ENCODE measurements at places on chromosomes 3 and 15. TPM values are rescaled to one million over a fixed set of nuclear protein-coding genes. Genes with fewer than 3 reads are reported as not detected.
A peak's percentile ranks its signal among the peaks of the same experiment; 100 is the strongest.

Gene SLC28A1
- total RNA-seq = not detected

DNA sequence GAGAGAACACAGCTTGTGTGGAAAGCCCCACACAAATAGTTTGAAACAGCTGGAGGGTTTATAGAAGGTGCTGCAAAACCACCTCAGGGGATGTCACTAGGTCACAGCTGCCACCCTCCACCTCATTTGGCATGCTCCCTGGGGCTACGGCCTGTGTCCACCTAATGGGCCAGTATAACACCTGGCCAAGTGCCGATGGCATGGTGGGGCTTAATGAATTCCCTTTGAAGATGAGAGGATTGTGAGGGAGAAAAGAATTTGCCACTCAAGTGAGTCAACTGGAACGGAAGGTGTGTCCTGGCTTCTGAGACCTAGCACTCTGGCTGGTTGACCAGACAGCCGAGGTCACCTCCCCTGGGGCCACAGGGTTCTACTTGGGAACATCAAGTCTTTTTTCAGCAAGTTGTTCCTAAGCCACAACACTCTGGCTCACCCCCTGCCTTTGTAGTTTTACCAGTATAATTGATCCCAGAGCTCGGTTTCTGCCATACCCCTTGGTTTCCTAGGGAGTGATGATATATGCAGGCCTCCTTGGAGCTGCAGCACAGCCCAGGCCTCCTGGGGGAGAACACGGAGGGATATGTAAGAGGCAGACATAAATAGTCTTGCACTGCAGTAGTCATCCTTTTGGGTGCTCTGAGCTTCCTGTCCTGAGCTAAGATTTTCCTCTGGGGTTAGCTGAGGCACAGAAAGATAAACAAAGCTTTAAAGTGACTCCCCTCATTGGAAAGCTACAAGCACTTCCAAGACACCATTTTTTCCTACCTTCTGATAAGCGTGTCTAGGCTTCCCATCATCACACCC, 178.2 kb upstream of the LPP start:
- DNase-seq = no peak

DNA sequence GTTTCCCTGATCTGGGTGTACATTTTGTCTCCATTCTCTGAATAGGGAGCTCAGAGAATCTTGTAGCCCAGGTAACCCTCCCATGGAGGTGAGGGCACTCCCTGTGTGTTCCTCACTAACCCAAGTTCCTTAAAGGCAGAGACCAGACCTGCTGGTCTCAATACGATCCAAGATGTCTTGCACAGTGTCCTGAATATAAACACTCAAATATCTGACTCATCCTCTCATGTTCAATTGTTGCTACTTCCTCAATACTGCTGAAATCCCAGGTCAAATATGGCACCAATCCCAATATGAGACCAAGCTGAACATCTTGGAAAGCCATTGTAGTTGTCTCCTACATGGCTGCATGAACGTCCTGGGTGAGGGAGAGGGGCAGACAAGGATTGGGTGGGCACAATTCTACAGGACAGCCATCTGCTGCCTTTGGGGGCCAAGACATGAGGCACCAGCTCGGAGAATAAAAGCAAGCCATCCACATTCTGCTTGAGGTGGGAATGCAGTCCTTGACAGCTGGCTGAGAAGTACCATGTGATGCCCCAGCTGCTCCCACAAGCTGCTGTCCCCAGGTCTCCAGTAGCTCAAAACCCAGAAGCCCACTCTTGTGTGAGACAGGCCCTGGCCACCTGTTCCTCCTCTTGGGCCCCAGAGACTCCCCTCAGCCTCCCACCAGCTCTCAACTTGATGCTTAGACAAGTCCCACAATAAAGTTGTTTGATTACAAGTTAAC, 18.2 kb downstream of the TBC1D2B start:
- DNase-seq = peak; percentile 77

DNA sequence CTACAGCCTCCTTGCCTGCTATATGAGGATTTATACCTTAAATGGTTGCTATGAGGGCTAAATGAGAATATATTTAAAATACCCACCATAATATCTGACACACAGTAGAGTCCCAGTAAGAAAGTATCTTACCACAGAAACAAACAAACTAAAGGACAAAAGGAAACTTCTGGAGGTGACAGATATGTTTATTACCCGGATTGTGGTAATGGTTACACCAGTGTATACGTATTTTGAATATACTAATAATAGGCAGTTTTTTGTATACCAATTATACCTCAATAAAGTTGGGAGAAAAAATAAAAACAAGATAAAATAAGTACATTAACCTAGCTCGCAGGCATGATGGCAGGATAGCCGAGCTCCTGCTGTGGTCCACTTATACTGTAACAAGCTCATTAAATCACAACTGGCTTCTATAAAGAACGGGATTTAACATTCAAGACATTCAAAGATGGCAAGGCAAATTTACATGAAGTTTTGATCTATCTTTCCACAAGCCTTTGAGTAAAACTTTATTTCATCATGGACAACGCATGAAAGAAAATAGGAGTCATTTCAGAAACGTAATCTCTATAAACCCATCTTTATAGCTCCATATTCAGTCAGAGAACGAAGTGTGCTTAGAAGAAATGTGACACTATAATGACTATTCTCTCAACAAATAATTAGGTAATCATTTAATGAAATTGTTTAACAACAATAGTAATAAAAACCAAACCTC, 1.5 kb downstream of the RPN1 start:
- peak; percentile 21 for DNase-seq

DNA sequence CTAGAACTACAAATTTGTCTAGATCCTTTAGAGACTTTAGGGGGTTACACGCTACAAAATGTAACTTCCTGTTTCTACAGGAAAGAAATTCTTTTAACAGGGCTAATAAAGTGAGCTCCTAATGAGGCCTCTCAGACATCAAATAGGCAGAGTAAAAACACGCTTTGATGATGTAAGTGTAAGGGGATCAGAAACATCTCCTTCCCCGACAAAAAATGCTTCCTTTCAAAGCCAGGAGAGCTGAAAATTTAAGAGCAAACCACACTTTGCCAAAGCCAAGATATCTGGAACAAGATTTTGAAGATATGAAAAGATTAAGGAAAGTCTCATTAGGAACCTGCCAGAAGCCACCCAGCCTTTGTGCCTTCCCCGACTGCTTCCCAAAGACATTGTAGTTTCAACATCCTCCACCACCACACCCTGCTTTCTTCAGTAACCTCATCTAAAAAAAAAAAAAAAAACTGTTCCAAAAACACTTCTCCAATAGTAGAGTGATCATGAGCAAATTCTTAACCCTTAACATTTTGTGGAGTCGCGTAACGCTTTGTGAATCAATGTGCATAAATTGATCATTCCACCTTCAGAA, 505.0 kb upstream of the THBS1 start:
- DNase-seq = no peak

DNA sequence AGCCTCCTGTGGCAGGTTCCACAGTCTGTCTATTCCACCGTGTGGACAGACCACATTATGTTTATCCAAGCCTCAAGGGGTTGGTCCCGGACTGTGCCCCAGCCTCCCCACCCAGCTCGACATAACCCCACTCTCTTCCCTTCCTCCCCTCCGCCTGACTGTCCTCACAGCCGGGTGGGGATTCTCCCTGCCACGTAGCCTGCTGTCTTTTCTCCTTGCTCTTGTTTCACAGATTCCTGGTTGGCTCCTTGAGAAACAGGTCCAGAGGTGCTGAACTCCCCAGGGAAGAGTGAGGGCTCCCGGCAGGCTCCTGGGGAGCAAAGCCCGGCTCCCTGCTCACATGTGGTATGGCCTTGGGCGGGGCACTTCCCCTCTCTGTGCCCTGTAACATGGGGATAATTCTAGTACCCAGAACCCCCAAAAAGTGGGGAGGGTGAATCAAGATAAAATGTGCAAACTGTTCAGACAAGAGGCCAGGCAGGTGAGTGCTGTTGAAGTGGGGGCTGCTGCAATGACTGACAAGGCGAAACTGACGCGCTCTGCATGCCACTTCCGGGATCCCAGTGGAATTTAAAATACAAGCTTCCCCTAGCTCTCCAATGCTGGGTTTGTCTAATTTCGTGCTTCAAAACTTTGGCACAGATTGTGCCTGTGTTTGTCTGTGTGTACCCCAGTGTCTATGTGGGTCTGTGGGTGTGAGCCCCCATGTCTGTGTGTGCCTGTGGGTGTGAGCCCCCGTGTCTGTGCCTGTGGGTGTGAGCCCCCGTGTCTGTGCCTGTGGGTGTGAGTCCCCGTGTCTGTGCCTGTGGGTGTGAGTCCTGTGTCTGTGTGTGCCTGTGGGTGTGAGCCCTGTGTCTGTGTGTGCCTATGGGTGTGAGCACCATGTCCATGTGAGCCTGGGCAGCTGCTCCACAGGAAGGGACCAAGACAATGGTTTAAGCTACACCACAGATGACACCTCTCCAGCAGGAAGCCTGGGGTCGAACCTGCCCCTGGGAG, 160.6 kb upstream of the IQSEC1 start:
- no peak for DNase-seq

DNA sequence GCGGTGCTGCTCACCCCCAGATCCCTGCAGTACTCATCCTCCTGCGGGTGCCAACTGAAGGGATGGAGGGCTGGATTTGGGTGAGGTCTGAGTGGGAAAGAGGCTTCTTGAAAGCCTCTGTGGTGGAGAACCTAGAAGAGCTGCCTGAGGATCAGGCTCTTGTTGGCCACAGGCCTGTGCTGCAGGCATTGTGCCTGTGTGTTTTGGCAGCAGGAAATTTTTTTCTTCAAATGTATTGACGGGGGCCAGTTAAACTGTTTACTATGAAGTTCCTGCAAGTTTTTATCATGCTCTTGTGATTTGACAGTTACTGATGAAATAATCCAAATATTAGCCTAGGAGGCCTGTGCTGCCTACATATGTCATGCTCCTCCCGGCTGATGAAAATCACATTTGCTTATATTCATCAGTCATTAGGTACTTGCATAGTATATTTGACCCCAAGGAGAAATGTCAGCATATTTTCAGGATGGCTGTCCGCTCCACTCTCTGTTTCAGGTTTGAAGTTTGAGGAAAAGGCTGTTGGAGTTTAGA, 103.1 kb downstream of the THSD4 start:
- no peak for DNase-seq

DNA sequence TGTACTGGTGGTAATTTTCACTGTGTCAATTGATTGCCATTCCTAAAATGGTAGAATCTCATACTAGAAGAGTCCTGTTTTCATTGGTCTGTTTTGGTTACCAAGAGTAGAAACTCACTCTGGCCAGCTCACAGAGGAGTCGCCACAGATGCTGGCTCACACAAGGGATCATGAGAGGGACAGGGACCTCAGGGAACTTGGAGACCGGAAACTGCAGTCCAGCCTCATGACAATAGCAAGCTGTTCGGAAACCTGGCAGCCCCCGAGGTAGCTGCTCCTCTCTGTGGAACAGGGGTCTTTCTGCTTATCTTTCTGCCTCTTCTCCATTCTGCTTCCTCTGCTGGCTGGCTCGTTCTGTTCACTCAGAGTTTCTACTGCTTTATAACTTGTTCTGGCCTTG, 192.9 kb downstream of the PLCL2 start:
- peak; percentile 28 for DNase-seq

GRCh38 chr3:179885950-179886349, 150.8 kb downstream of the PEX5L start:
- no peak for DNase-seq

Data from dermis blood vessel endothelial cell (primary cell).